Esophagus mucosa (tissue), 1 donor: ENCODE measurements at places on chromosomes 6 and 20.

DNA sequence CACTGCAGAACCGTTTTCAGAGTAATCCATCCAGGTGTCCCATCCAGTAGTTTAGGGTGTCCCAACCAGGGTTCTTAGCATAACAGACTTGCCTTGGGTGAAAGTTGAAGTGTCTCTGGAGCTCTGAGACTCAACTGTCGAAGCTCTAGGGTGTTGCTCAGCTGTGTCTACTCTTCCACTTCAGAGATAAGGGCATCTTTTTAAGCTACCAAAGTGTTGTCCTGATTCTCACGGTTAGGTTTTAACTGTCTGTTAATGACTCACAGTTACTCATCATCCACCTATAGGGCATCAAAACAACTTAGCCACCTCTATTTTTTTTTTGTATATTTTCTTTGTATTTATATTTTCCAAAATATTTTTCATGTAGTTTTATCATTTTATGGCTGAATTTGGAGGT lies 36.9 kb upstream of the TBX18 start:
- no peak for ATAC-seq

DNA sequence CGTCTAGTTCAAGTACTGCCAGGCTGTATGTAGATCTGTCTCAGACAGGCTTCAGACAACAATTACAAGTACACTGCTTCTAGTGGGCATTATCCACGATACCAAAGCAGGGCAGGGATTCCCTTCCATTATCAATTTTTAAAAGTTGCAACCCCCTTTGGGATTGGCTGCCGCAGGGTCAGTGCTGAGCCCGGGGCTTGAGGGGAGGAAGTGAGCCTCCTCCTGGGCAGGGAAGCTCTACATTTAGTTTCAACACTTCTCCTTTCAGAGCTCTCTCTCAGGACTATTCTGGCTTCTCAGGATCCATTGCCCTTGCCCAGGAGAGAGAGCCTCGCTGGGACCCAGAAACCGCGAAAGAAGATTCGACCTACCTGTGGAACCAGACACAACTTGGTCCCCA lies 1.5 kb downstream of the HTR1B start:
- no peak for ATAC-seq

- ATAC-seq, result no peak
Observed at GRCh38 chr20:54347166-54347833, 128.1 kb upstream of the DOK5 start.

GRCh38 chr20:17616480-17617211 lies 46.8 kb downstream of the DSTN start:
- ATAC-seq, result no peak

DNA sequence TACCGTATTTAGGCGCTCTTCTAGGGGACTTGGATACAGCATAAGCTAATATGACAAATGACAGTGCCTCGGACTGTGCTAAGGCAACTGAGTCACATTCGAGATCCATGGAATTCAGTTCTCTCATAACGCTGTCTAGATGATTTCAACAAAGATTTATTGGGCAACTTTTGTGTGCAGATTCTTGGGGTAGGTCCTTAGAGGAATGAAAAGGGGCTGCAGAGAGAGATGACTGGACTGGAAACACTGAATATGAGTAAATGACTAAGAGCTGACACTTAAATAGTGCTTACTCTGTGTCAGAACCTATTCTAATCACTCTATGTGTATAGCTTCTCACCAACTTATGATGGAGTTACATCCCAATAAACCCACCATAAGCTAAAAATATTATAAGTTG lies 36.4 kb upstream of the MARCKS start:
- no peak for ATAC-seq

DNA sequence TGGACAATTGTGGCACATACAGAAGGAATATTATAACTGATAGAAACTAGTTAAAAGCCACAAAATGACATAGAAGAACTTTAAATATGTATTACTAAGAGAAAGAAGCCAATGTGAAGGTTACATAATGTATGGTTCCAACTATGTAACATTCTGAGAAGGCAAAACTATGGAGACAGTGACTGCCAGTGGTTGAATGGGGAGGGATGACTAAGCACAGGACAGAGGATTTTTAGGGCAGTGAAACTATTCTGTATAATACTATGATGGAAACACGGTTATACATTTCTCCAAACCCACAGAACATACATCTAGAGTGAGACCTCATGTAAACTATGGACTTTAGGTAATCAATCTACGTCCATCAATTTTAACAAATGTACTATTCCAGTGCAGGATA lies 22.4 kb downstream of the SYNCRIP start:
- ATAC-seq, result no peak

- ATAC-seq, result peak; percentile 80
Observed at GRCh38 chr6:35725721-35726438, 11.0 kb upstream of the ARMC12 start.

GRCh38 chr6:160534050-160534696 lies 129.9 kb downstream of the LPA start:
- peak; percentile 56 for ATAC-seq

- no peak for ATAC-seq
Observed at GRCh38 chr6:25127076-25127837, 151.9 kb upstream of the CARMIL1 start.

DNA sequence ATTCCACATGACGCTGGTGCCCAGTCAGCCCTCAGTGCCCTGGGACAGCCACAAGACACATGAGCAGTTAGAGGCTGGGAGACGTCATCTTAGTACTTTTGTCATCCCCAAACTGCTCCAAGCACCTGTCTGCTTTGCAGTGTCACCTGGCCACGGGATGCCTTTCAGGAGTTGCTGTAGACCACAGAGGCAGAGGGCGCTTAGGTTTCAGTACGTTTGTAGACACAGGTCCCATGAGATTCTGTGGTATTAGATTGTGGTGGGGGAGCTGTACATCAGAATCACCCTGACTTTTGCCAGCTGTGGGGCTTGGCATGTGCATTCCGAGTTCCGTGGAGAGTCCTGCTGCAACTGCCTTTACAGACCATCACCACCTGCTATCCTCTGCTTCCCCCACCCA lies 16.7 kb downstream of the MAVS start:
- ATAC-seq, result no peak

DNA sequence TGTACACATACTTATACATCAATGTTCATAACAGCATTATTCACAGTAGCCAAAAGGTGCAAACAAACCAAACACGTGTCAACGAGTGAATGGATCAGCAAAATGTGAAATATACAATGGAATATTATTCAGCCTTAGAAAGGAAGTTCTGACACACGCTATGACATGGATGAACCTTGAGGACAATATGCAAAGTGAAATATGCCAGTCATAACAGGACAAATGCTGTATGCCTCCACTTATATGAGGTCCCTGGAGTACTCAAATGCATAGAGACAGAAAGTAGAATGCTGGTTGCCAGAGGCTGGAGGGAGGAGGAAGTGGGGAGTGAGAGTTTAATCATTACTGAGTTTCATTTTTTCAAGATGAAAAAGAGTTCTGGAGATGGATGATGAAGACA lies 37.8 kb upstream of the IGF2R start:
- ATAC-seq, result no peak

- peak; percentile 22 for ATAC-seq
Observed at GRCh38 chr6:108565893-108566292, 5.2 kb downstream of the FOXO3 start.

- no peak for ATAC-seq
Observed at GRCh38 chr20:54469293-54469692, 6.1 kb upstream of the DOK5 start.

DNA sequence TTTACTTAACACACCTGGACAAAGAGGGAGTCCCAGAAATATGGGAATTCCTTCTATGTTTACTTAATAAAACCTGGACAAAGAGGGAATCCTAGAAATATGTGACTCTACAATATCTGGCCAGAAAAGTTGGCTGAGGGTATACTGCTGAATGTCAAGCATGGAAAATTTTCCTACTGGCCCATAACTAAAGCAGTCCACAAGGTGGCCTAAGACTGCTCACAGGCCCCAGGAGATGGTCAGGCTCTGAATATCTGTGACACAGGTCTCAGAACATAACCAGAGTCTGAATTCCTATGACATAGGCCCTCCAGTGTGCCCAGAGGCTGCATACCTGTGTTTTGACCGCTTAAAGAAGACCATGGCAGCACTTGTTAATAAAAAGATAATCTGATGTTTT lies 578.2 kb upstream of the NRSN1 start:
- ATAC-seq, result no peak

DNA sequence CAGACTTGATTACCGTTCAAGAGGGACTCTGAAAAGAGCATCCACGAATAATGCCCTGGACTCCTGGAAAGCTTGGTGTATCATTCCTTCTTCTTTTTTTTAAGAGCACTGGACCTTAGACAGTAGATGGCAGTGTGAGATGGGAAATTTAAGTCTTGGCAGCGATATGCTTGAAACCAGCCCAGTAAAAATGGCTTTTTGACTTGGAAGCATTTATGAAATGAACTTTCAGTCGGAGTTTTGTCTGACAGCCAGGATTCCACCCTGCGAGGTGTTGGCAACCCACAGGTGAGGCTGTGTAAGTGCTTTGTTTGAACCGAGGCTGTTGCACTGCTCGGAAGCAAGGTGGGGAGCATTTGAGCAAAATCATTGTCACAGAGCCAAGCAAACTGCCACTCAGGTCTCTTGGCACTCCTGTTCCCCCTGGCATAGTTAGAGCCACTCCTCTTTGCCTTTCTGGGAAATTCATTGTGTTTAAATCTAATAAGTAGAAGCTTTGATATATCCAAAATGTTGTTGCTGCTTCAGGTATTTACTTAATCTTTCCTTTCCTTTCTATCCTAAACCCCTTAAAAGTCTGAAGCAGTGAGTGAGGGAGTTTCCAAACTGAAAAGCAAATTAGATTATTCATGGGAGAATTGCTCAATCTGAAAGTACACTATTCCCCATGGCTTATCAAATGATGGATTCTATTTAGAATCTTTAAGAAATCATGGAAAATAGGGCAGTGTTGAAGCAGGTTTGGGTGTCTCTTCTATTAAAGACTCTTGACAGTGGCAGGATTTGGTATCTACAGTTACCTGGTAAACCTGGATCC lies 272.8 kb upstream of the SLC35B3 start:
- peak; percentile 96 for ATAC-seq

- ATAC-seq, result no peak
Observed at GRCh38 chr6:146697921-146698320, 99.1 kb downstream of the ADGB start.

DNA sequence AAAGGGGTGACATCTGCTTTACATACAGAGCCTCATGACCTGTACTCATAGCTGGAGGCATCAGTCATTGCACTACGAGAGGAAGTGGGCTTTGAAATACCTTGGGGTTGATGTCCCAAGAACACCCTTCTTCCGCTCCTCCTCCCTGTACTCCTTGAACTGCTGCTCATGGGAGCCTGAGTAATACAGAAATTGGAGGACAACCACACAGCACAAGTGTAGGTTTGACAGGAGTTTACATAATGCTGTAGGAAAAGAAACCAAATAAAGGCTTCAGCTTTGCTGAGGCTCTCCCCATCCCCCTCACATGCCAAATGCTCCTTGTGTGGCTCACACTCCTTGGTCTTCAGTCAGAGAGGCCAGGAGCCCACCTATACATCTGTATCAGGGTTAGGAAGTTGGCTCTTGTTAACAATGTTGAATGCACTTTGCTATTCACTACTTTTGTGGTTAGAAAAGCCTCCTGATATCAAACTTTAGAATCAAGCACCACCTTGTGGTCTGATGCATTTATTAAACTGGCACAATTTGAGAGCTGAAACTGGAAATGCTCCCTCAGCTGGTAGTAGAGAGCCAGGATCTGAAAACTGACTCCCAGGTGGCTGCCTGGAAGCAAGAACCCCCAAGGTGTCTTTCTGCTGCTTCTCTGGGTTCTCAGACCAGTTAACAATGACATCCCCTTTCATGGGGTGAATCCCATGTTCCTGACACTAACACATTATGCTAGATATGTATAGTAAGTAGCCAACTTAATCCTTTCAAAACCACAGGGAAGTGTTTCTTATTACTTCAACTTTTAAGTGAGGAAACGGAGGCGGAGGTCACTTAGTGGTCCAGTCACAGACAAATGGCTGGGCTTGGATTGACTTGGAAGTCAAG lies 56.2 kb upstream of the EDN1 start:
- ATAC-seq, result peak; percentile 74

DNA sequence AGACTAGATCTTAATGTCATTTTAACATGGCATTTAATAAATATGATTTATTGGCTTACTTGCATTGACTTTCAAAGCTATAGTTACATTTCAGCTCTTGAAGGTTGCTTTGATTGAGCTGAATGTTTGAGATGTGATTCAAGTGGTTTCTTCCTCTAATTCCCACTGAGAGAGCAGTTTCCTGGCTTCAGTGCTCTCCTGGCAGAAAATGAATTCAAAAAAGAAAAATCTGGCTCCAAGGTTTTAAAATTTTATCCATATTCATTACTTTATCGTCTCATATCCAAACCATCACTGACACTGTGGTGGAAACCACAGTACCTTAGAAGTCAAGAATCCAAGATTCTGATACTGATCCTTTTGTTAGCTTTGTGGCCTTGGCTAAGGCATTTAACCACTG lies 263.1 kb upstream of the HSF2 start:
- ATAC-seq, result no peak

- ATAC-seq, result no peak
Observed at GRCh38 chr6:45556828-45557227, 179.1 kb upstream of the SUPT3H start.

DNA sequence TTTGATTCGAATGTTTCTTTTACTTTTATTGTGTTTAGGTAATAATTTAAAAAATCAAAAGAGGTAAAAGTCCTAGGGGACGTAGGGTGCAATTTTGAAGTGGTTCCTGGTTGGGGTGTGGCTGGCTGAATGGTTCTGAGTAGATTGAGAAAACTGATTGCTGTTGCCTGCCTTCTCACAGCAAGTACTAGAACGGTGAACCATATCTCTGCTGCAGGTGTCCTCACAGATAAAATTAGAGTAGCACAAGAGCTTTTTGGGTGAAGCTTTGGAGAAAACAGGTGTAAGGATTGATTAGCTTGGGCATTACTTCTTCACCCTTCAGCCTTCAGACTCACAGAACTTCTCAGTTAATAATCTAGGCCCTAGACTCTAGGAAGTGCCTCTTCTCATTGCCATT lies 19.8 kb upstream of the GJA10 start:
- no peak for ATAC-seq

GRCh38 chr6:114747995-114748625 lies 405.3 kb upstream of the HS3ST5 start:
- ATAC-seq, result no peak

DNA sequence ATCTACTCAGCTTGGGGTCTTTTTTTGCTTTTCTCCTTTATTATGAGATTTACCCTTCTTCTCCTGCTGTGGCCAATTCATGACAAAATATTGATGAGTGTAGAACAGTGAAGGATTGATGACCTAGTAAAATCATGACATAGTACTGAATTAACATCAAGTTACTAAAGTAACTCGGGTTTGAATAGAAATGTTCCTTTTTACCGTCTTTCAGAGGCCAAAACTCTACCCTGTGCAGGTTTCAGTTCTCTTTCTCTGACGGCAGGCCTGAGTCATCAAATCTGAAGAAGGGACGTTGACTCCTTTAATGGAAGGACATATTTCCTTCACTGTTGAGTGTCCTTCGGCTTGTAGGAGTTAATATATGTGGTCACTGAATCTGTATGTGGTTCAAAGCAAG lies 80.7 kb downstream of the RREB1 start:
- no peak for ATAC-seq

GRCh38 chr6:40037271-40037670 lies 103.0 kb upstream of the MOCS1 start:
- ATAC-seq, result peak; percentile 23
